Effector CD4-positive, alpha-beta T cell (primary cell): ENCODE measurements at places on chromosomes 16 and 17.

- DNase-seq: no peak
Observed at GRCh38 chr17:73357318-73357717, 45.5 kb upstream of the CDC42EP4 start.

DNA sequence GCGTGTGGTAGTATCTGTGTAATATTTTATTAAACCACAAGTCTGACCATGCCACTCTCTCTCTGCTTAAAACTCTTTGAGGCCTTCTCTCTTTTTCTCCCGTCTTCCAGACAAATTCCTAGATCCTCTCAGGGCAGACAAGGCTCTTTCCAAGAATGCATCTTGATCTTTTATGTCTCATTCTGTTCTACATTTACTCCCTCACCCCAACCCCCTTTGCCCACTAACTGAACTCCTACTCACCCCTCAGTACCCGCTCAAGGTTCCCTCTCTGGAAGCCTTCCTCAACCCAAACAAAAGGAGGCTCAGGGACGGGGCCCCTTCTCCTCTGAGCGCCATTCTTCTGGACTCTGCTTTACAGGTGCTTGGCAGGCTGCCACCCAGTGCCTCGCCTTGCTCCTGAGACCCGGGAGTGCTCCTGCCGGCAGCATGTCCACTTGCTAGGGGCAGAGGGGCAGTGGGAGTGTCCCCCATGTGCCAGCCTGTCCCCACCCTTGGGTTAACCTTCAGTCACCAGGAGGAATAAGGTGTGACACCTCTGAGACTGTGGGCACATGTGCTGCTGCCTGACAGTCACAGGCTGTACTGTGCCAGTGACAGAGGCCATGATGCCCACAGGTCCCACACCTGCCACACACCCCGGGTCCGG lies 9.2 kb downstream of the SLC13A2 start:
- DNase-seq: no peak

- no peak for DNase-seq
Observed at GRCh38 chr16:64983231-64983630, 138.6 kb downstream of the CDH11 start.

DNA sequence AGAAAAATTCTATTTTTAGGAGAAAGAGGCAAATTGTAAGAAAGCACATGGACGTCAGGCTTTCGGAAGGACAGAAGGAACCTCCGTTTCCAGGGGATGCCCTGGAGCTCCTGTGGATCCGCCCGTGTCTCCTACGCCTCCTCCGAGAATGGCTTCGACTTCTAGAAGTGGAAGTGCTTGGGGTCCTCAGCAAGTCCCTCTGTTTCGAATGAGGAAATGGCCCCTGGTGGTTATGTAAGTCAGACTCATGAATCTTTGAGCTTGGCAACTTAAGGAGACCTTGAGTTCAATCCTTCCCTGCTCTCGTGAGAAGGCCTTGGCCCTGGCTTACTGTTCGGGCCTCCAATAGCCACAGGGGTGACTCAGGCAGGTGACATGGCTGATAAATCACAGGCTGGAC lies 38.9 kb downstream of the COX4I1 start:
- no peak for DNase-seq

DNA sequence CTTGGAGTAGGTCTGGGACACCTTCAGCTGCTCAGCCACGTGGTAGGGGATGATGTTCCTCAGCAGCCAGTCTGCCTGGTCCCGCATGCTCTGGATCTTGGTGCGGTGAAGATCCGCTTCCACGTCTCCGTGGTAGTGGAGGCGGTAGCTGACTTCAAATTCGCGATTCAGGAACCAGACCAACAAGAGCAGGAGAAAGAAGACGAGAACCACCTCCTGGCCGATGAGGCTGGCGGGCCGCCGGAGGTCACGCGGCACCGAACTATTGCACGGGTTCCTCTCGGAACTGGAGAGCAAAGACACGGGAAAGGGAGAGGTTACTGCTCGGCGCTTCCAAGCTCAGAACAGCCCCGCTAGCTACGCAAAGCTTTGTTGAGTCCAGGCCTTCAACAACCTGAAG lies 86.2 kb upstream of the CREBBP start:
- no peak for DNase-seq

GRCh38 chr17:68592009-68592408 lies 9.2 kb downstream of the FAM20A start:
- DNase-seq: no peak

- DNase-seq: no peak
Observed at GRCh38 chr17:77592106-77592865, 366.2 kb upstream of the TNRC6C start.

DNA sequence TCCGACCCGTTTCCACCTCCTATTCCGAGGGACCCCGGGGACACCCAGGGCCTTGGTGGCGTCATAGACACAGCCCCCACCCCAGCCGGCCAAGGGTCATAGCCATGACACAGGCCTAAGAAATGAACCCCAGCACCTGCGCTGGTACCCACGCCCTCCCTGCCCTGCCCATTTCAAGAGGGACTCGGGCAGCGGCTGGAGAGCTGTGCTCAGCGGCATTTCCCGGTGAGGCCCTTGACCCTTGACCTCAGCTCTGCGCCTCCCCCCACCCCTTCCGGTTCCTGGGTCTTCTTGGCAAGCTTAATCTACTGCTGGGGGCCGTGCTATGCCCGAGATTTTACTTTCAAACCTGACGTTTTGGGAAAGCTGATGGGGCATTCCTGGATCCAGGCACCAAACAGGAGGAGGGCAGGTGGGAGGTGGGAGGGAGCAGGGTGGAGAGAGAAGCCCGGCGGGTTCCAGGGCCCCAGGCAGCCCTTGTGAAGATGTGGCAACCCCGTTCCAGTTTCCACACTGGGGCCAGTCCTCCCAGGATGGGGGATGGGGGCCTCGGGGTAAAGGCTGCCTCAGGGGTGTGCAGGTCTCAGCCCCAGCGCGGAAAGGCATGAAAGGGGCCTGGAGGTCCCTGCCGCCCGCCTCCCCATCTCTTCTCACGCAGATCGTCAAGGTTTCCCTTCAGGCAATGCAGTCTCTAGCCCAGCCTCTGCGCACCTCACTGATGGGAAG lies at the start of gene SLC22A31:
Gene SLC22A31 (minus strand): TSS at position 414 of the 726 bp plus-strand sequence. CDS start 36 bp downstream, at position 378.
- no peak for DNase-seq

GRCh38 chr17:77874303-77875050 lies 84.0 kb upstream of the TNRC6C start:
- DNase-seq: no peak

DNA sequence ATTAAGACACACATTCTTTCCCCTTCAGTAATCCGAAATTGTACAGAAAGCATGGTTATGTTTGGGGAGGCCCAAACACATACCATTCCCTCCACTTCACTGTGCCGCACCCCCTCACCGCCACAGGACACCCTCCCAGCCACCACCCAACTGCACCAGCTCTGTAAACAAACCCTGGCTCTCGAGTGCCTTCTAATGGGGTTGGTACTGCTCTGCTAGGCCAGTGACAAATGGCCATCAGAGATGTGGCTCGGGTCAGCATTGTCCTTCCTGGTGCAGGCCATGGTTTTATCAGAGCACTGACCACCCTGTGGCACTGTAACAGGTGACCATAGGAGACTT lies 24.0 kb upstream of the SREBF1 start:
- no peak for DNase-seq

DNA sequence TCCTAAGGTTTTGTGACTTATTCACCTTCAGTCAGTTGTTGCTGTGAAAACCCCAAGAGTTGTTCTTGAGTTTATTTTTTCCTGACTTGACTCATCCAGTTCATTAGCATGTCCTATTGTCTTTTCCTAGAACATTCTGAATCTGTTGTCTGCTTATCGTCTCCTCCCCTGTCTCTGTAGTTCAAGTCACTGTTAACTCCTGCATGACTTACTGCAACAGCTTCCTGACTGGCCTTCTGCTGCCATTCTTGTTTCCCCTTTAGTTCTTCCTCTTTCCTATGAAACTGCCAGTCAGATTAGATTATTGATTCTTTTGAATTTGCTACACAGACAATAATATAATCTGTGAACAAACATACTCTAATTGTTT lies 161.5 kb downstream of the FTO start:
- DNase-seq: no peak

DNA sequence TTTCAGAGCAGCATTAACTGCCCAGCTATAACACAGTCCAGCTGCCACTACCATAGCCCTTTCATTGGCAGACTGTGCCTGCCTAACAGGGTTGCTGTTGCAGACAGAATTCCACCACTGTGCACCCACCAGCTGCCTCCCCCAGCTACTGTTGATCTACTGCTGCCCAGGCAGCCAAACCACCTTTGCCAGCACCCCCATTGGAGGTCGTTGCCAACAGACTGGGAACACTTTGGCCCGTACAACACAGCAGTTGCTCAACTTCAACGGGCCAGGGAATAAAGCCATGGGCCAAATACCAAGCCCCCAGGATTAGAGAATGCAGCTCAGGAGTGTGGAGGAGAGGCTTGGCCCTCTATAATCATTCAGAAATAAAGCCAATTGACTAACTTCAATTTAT lies 473.6 kb downstream of the CDH11 start:
- no peak for DNase-seq

- DNase-seq: no peak
Observed at GRCh38 chr17:19372866-19373504, 5.3 kb upstream of the MAPK7 start.

DNA sequence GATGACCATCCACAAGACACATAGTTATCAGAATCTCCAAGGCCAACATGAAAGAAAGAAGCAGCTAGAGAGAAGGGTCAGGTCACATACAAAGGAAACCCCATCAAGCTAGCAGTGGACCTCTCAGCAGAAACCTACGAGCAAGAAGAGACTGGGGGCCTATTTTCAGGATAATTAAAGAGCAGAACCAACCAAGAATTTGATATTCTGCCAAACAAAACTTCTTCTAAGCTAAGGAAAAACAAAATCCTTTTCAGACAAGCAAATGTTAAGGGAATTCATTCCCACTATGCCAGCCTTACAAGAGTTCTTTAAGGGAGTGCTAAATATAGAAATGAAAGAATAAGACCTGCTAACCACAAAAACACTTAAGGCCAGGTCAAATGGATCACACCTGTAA lies 47.8 kb downstream of the ITFG1 start:
- no peak for DNase-seq
